ENCODE measurements at places on chromosomes 13 and 19. TPM values are rescaled to one million over a fixed set of nuclear protein-coding genes. Genes with fewer than 3 reads are reported as not detected.

GRCh38 chr13:54234607-54235006, 1206.0 kb downstream of the OLFM4 start:
- no peaks in the 10 kb centered on the region for H3K36me3 ChIP-seq
- no peak for DNase-seq
- no peak overlapping the region for H3K27ac ChIP-seq

GRCh38 chr13:22925881-22926747, 254.7 kb upstream of the SGCG start:
- no peak overlapping the region for H3K4me3 ChIP-seq
- no peaks in the 10 kb centered on the region for H3K27me3 ChIP-seq

DNA sequence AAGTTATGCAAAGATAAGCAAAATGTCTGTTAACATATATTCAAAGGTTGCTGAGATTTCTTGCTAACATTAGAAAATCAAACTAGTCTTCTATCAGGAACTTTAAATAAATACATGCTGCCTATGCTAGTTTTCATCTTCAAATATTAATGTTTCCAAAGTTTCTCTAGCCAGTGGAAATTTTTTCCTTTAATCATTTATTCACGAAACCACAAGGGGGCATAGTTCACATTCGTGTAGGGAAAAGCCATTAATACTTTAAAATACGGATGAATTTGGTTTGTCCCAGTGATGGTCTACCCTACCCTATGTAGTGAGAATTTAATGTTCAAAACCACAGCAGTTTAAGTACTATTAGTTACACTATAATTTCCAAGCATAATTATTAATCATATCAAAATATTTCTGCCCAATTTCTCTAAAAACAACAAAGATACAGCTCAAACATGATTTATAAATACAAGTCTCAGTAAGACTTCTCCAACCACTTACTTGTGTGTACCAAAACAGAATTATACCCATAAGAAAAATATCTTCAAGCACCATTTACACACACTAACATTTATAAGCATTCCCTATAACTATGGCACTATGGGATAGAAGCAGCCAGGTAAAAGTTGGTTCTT, 16.2 kb downstream of the NUFIP1 start:
- H3K36me3 ChIP-seq: no peaks in the 10 kb centered on the region
- H3K27ac ChIP-seq: no peak overlapping the region
- no peak overlapping the region for H3K4me3 ChIP-seq
- H3K27me3 ChIP-seq: no peaks in the 10 kb centered on the region

GRCh38 chr19:55606471-55606787, 982 bp downstream of the ZNF865 start:
- H3K4me1 ChIP-seq: peaks cover 13% of the 10 kb centered on the region
- no peaks in the 10 kb centered on the region for H3K27me3 ChIP-seq
- DNase-seq: no peak
- H3K27ac ChIP-seq: peak overlapping the region; percentile 78
- H3K36me3 ChIP-seq: no peaks in the 10 kb centered on the region

DNA sequence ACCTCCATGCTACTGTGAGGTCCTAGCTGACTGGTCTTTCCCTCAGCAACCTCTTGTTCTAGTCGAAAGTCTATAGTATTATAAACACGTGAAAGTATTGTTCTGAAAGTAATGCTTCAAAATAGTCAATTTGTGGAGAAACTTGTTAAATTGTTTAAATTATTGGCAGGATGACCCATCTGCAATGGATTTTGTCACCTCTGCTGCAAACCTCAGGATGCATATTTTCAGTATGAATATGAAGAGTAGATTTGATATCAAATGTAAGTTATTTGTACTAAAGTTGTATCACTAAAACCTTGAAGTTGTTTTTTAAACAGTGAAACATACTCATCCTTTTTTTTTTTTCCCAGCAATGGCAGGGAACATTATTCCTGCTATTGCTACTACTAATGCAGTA, 25.9 kb downstream of the UBA2 start:
- H3K4me3 ChIP-seq: no peak overlapping the region
- H3K36me3 ChIP-seq: no peaks in the 10 kb centered on the region
- DNase-seq: no peak
- H3K27me3 ChIP-seq: no peaks in the 10 kb centered on the region
- no peaks in the 10 kb centered on the region for H3K4me1 ChIP-seq

- H3K27ac ChIP-seq: no peak overlapping the region
- no peak for DNase-seq
- H3K36me3 ChIP-seq: no peaks in the 10 kb centered on the region
- H3K4me3 ChIP-seq: peak overlapping the region; percentile 65
These were observed 25.4 kb upstream of the SEMA6B start for GRCh38 chr19:4584670-4585460.

GRCh38 chr19:41793414-41793727, 3.0 kb upstream of the CEACAM3 start:
- no peak overlapping the region for H3K4me3 ChIP-seq
- H3K27me3 ChIP-seq: peaks cover 5% of the 10 kb centered on the region
- H3K36me3 ChIP-seq: no peaks in the 10 kb centered on the region
- H3K4me1 ChIP-seq: no peaks in the 10 kb centered on the region

DNA sequence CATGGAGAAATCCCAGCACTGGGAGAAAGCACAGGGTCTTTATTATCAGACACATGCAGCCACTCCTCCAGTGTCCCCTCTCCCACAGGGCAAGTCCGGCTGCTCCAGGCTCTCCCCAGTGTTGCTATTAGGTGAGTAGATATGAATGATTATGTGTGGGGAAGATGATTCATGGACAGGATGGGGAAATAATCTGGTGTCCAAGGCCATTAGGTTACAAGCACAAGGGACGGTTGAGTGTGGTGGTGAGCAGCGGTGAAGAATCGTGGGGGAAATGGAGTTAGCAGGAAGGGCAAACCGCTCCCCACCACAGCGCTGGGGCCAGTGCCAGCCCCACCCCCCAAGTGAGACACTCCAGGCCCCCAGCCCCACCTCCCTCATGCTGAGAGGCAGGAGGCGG, 19.0 kb downstream of the CD177 start:
- no peak for DNase-seq
- no peaks in the 10 kb centered on the region for H3K36me3 ChIP-seq
- H3K4me1 ChIP-seq: no peaks in the 10 kb centered on the region

DNA sequence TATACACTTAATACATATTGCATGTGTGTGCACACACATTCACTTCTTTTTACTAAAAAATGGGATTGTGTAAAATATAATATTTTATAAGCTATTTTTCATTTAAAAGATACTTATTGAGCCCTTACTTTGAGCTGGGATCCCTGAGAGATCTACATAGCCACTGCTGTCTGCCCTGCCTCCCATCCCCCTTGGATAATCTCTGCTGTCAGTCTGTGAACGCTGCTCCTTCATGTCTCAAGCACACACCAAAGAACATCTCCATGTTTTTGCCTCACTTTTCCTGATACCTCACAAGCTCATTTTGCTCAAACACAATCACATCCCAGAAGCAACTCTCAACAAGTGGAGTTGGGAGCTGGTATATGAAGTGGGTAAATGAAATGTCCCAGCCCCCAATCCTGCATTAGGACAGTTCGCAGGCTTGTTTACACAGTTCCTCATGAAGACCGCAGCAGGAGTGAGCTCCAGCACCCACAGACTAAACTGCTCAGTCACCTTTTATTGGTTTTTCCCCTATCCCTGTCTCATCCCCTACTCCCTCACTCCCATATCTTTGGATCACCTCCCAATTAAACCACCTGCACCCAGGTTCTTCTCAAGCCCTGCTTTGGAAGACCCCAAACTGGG, 108.3 kb upstream of the FRY start:
- H3K4me1 ChIP-seq: no peaks in the 10 kb centered on the region
- H3K36me3 ChIP-seq: no peaks in the 10 kb centered on the region
- no peak for DNase-seq
- H3K4me3 ChIP-seq: no peak overlapping the region

DNA sequence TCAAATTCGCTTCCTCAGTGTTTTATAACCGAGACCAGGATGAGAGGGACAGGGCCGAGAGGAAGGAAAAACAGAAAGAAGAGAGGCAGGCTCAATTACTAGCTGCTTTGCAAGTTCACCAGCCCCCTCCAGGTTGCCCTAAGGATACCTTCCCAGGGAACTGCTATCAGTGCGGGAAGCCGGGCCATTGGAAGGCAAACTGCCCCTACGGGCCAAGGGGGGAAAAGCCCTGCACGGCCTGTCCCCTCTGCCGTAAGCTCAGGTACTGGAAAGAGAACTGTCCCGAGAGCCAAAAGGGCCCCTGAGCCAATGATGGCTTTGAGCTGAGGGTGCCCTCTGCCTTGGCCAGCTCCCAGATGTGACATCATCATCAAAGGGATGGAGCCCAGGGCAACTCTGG, 3.2 kb upstream of the ERVV-1 start:
- no peak overlapping the region for H3K27ac ChIP-seq
- H3K4me3 ChIP-seq: no peak overlapping the region
- H3K4me1 ChIP-seq: no peaks in the 10 kb centered on the region
- no peaks in the 10 kb centered on the region for H3K36me3 ChIP-seq
- DNase-seq: no peak
- H3K27me3 ChIP-seq: no peaks in the 10 kb centered on the region

DNA sequence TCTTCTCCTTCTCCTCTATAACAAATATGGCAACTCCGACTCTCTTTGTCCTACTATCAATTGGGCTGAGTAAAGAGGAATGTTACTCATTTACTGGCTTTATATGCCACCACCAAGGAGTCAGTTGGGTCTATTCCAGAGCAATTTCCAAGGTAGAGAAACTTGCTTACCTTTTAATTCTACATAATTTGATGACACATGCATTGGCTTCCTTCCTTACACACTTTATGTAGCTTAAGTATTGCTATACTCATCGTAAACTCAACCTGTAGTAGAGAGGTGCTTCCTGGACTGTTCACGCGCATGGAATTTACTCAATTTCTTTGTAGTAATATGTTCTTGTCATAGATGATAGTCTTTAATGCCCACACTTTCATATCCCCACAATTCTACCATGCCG, 160.7 kb downstream of the LMO7 start:
- H3K27me3 ChIP-seq: no peaks in the 10 kb centered on the region
- H3K36me3 ChIP-seq: no peaks in the 10 kb centered on the region
- no peak overlapping the region for H3K27ac ChIP-seq
- H3K4me1 ChIP-seq: peaks cover 15% of the 10 kb centered on the region
- DNase-seq: no peak

GRCh38 chr19:8392017-8392591, 1.9 kb downstream of the RAB11B start:
- no peaks in the 10 kb centered on the region for H3K36me3 ChIP-seq
- no peak overlapping the region for H3K27ac ChIP-seq
- peaks cover 5% of the 10 kb centered on the region for H3K4me1 ChIP-seq
- no peaks in the 10 kb centered on the region for H3K27me3 ChIP-seq
- H3K4me3 ChIP-seq: no peak overlapping the region

GRCh38 chr13:110696776-110697175, 9.1 kb downstream of the CARS2 start:
- no peak for DNase-seq
- no peaks in the 10 kb centered on the region for H3K36me3 ChIP-seq
- no peak overlapping the region for H3K27ac ChIP-seq
- H3K4me1 ChIP-seq: no peaks in the 10 kb centered on the region
- H3K27me3 ChIP-seq: no peaks in the 10 kb centered on the region
- no peak overlapping the region for H3K4me3 ChIP-seq

- H3K4me3 ChIP-seq: no peak overlapping the region
- DNase-seq: no peak
- H3K27me3 ChIP-seq: no peaks in the 10 kb centered on the region
- no peak overlapping the region for H3K27ac ChIP-seq
- no peaks in the 10 kb centered on the region for H3K36me3 ChIP-seq
- peaks cover 10% of the 10 kb centered on the region for H3K4me1 ChIP-seq
These were observed 91.0 kb upstream of the SLC15A1 start for GRCh38 chr13:98843482-98843877.

GRCh38 chr19:58582985-58583384, 9.8 kb upstream of the MZF1 start:
- peaks cover 3% of the 10 kb centered on the region for H3K4me1 ChIP-seq
- no peak for DNase-seq
- H3K4me3 ChIP-seq: no peak overlapping the region
- H3K27ac ChIP-seq: no peak overlapping the region
- no peaks in the 10 kb centered on the region for H3K27me3 ChIP-seq

DNA sequence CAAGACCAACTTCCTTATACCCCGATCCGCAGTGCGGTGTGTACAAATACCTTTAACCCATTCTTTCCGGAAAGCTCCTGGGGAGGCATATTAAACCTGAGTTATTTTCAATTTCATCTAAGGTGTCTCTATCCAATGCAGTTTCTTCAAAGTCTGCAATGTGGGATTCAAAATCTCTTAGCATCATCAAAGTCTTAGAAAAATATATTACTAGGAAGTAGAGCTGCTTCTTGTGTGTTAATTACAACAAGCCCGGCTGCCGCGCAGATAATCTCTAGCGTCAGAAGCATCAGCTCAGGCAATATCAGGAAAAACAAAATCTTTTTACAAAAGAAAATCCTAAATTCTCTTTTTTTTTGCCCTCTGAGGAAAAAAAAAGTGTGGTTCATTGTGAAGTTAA, 48.1 kb downstream of the ZNF536 start:
- H3K27ac ChIP-seq: no peak overlapping the region
- H3K27me3 ChIP-seq: no peaks in the 10 kb centered on the region
- no peaks in the 10 kb centered on the region for H3K36me3 ChIP-seq
- no peak for DNase-seq
- H3K4me1 ChIP-seq: no peaks in the 10 kb centered on the region

DNA sequence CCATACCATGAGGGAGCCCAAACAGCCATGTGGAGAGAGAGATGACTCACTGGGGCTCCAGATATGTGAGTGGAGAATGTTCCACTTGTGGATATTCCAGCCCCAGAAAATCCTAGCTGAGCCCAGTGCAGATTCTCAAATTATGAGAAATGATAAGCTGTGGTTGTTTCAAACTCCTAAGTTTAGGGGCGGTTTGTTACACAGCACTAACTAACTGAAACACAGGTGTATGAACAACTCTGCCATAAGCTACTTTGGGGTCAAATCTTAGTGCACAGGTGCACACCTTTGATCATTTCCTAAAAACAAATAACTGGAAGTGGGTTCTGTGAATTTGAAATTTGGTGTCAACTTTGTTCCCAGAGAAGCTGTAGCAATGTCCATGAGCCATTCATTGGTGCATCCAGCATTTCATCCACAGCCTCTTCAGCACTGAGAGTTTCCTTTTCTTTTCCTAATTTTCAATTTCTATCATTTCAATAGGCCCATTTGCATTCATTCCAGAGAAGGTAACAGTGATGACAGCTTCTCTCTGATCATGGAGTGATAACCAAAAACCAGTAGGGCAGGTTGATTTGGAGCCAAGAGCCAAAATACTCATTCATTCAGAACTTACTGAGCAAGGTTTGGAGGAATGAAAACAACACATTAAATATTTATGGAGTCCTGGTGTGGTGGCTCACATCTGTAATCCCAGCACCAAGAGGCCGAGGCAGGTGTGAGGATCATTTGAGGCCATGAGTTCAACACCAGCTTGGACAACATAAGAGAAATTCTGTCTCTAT, 8.8 kb upstream of the CLPP start:
- no peaks in the 10 kb centered on the region for H3K27me3 ChIP-seq
- no peak overlapping the region for H3K27ac ChIP-seq
- H3K36me3 ChIP-seq: no peaks in the 10 kb centered on the region
- DNase-seq: no peak
- H3K4me3 ChIP-seq: no peak overlapping the region

KLK1 gene
- polyA plus RNA-seq: 6.6 TPM

PLPP2 gene
- 17.7 TPM for polyA plus RNA-seq

HSD17B14 gene
- 91.9 TPM for polyA plus RNA-seq

CFAP97D2 gene
- polyA plus RNA-seq: not detected

SCN1B gene
- polyA plus RNA-seq: 3.1 TPM

MUC16 gene
- polyA plus RNA-seq: 1.3 TPM
